ENCODE measurements at places on chromosomes 16 and 17.
A peak's percentile ranks its signal among the peaks of the same experiment; 100 is the strongest.

DNA sequence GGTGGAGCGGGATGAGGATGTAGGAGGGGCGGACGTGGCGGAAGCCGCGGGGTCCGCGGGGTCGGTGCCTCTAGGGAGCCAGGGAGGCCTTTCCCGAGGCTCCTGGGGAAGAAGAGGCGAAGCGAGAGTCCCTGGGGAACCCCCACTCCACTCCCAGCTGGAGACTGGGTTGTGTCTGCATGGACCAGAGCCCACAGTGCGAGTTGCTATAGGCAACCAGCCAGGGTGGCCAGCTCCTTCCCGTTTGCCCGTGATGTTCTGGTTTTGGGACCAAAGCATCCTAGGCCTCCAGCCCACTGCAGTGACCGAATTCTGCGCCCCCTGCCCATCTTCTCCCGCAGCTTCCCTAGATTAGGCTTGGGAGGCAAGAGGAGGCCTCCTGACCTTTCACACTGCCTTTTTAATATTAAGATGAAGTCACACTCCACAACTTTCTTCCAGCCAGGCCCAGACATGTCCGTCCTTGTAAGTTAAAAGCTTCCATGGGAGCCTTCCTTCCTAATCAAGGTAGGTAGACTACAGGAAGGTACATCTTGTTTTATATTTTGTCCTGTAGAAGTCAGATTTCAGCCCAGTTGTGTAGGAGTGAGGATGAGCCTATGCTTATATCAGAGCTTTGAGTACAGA is 469 bp downstream of the AMZ2 start:
- DNase-seq = no peak

GRCh38 chr16:22844416-22844815 is 30.5 kb downstream of the HS3ST2 start:
- DNase-seq = no peak

- no peak for DNase-seq
These were observed 1.5 kb downstream of the ZNF688 start for GRCh38 chr16:30569746-30570635.

DNA sequence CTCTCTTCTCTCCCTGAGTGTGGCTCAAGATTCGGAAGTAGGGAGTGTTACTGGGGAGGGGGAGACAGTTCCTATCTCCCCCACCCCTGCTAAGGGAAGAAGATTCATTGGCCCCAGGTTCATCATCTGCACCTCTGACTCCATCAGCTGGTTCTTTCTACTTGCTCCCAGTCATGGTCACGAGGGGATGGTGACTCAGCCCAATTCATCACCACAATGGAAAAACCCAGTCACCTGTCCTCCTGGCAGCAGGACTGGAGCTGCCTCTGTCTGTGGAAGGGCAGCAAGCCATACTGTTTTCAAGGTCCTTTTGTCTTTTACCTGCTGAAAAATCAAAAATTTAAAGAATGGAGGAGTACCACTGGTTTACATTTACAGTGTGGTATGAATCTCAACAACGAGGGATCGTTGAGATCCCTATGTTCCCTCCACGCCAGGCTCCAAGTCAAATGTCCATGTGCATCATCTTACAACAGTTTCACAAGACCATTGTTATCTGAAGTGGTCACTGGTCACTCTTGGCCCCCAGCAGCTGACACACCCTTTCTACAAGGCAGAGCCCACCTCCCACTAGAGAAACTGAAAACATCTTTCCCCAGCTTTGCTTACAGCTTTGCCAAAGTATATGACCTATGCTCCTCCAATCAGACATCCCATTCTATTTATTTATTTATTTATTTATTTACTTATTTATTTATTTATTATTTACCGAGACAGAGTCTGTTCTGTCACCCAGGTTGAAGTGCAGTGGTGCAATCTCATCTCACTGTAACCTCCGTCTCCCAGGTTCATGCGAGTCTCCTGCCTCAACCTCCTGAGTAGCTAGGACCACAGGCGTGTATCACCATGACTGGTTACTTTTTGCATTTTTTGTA is 40.4 kb upstream of the NDRG4 start:
- no peak for DNase-seq

GRCh38 chr16:6284731-6285130 is 1047.9 kb upstream of the RBFOX1 start:
- no peak for DNase-seq

GRCh38 chr17:13421581-13422130 is 180.1 kb downstream of the HS3ST3A1 start:
- DNase-seq = no peak

DNA sequence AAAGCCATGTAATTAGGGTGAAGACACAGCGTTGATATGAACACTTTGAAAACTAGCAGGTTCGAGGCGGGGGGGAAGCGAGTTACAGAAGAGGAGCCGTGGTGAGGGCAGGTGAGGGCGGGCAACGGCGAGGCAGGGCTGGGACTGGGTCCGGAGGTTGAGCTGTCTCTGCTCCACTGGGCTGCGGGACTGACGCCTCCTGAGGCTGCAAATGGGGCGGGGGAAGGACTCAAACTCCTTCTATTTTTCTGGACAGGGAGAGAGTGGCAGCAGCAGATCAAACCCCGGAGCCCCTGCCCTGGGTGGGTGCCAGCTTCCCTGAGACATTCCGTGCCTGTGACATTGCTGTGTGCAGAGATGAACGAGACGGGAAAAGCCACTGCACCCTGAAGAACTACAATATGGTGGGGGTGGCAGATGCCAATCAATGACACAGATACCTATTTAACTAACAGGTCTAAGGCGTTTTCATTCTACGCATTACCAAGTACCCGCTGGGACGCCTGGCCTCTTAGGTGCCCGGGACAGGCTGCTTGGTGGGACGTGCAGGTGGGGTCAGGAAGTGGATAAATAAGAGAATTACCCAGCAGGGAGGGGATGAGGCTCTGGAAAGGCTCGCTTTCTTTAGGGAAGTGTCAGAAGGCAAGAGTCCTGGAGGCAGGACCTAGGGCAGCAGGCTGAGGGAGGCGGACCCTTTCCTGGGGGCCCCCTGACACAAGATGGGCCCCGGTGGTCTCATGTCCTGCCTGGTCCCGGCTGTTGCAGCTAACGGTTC is 30.4 kb downstream of the RPH3AL start:
- DNase-seq = no peak

- no peak for DNase-seq
These were observed 37.3 kb downstream of the PIEZO1 start for GRCh38 chr16:88747588-88748301.

DNA sequence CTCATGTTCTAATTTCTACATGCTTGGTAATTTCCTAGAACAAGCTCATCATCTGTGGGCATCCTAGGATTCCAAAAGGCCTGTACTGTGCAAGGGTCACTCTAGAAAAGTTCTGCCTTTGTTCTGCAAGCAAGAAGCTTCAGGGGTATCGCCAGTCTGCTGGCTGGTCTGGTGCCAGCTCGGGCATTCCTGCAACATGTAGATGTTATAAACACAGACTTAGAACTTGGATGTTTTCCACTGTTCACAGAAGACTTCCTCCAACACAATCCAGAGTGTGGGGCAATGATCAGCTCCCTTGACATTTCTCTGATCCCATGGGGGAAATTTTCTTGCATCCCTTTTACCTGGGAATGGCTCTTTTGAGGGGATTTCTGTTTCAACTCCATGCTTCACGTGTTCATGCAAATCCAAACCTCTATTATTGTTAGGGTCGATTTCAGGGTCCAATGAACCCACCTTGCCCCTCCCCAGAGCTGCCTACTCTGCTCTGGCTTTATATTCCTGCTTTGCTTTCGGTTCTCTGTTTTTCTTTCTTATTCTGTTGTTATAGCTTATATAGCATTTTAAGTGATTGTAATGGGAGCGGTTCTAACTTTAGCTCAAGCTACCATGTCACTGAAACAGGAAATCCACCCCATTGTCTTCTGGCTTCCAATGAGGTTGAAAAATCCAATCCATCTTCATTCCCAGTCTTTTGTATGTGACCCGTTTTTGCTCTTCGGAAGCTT is 25.3 kb downstream of the UBE2O start:
- DNase-seq = no peak

DNA sequence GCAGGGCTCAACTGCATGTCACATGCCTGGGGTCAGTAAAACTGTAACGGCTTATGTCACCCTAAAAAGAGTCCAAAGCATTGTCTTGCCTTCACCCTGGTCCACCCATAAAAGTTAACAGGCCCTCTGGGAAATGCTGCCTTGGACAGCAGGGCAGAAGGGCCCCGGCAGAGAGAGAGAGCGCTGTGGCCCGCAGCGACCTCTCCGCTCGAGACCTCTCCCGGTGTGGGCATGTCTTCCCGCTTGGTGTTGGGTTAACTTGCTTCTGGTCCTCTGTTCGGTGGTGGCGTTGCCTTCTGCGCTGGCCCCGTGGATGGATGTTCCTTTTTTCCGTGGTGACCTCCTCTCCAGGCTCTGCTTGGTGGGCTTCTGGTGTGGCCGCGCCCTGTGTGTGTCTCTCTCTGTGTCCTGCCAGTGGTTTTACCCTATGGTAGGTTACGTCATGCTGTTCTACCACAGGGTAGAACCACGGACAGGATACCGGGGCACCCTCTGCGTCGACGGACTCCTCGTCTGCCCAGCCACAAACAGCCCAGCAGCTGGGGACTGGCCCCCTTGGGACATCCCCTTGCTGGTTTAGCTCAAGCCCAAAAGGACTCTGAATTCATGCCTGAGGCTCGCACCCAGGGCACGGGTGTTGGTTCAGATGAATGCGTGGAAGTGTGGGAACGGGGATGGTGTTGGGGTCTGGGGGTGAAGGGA is 18.3 kb upstream of the CLEC18A start:
- no peak for DNase-seq

- DNase-seq = peak; percentile 59
These were observed 161.1 kb upstream of the CACNG5 start for GRCh38 chr17:66673668-66674276.

- no peak for DNase-seq
These were observed 57.9 kb upstream of the ZNF750 start for GRCh38 chr17:82897514-82898249.

GRCh38 chr16:4976079-4976478 is 17.9 kb downstream of the SEC14L5 start:
- no peak for DNase-seq

DNA sequence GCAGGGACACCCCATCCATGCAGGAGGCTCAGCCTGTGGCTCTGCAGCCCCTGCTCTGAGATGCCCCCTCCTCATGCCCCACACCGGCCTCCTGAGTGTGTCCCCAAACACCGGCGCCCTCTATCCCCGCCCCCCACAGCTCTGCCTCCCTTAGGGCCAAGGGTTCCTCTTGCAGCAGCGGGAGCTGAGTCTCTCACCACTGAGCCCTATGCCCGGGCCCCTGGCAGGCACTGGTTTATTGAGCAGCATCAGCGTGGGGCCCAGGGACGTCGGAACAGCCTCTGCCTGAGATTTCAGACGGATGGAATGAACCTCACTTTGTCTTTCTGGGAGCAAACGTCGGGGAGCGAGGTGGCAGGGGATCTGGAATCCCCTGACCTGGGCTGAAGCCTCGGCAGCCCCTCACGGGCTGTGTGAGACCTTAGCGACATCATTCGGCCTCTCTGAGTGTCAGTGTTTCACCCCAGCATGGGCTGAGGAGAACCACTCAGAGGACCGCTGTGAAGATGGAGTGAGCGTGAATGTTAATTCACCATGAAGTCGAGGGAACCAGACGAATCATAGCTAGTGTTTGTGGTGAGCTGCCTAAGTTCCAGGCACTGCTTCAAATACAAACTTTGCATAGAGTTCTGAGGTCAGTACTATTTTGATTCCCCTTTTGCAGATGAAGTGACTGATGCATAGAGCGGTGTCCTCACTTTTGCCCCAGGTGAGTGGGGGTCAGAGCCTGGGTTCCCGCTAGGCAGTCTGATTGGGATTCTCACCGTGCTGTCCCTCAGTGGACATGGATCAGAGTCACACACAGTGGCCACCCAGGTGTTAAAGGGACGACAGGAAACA is 5.3 kb upstream of the C16orf74 start:
- no peak for DNase-seq

DNA sequence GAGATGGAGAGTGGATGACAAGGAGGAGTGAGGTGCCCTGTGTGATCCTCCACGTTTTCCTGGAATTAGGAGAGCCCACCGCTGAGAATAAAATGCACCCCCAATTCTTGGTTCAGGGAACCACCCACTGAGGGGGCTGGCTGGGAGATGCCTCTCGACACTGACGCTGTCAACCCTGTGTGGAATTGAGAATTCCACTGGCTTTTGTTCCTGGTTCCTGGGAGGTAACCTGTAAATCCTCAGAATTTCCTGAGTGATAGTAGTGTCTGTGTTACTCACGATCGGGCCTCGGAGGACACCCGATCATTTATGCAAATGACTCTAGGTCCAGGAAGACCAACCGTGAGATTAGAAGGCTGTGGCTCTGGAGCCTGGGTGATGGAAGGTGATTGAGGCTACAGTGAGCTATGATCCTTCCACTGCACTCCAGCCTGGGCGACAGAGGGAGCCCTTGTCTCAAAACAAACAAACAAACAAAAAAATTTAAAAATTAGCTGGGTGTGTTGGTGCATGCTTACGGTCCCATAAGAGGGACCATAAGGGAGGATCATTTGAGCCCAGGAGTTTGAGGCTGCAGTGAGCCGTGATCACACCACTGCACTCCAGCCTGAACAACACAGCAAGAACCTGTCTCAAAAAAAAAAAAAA is 11.7 kb upstream of the PRPSAP1 start:
- no peak for DNase-seq

DNA sequence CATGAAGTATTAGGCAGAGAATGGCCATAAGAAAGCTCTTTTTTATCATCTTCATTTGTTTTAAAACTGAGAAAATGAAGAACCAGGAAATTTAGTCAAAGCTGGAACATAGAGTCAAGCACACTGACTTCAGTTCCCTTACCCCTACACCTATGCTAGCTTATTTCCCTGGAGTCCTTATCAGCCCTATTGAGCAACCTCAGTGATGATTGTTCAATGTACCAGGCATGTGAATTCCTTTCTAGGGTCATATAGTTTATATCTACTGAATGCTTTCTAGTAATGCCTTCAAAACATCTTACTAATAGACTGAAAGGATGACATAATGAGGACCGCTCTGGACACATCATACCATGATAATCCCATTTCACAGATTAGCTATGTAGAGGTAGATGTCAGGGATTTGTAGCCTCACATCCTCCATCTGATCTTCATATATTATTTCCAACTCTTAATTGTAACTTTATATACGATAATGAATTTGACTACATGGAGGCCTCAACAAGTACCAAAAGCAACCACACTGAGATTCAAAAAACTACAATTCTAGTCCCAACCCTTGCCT is 460.4 kb upstream of the DYNLRB2 start:
- no peak for DNase-seq

DNA sequence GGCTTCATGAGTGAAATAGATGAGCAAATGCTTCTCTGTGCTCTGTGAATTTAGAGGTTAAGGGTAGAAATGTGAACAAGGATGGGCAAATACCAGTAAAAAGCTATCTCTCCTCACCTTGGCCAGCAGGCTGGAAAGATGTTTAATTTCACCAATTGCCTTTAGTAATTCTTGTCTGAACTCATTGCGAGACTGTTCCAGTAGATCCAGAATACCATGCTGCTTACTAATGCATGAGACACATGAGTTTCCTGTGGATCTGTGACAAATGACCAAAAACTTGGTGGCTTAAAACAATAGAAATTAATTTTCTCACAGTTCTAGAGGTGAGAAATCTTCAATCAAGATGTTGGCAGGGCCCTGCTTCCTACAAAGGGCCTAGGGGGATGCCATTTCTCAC is 9.3 kb upstream of the ZNF624 start:
- DNase-seq = no peak

Data from anterior cingulate cortex (tissue), 58 donors.